ENCODE measurements at places on chromosomes 4 and X.

DNA sequence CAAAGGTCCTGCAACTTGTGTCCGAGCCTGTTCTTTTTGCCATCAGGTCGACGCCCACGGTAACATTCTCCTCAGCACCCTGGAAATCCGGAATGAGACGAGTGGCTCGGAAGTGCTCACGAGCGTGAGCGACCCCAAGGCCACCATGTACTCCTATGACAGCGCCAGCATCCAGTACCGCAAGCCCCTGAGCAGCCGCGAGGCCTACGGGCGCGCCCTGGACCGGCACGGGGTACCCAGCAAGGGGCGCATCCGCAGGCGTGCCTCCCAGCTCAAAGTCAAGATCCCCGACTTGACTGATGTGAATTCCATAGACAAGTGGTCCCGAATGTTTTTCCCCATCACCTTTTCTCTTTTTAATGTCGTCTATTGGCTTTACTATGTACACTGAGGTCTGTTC, 37.9 kb downstream of the COMMD8 start:
- DNase-seq = no peak

DNA sequence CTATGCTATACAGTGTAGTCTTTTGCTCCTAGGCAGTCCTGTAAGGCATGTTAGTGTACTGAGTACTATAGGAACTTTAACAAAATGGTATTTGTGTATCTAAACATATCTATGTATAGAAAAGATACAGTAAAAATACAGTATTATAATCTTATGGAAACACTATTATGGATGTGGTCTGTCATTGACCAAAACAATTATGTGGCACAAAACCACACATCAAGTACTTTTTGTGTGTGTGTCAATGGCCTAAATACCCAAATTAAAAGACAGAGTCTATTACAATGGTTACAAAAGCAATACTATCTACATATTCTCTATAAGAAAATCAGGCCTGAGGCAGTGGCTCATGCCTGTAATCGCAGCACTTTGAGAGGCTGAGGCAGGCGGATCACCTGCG, 610.2 kb upstream of the NDST4 start:
- no peak for DNase-seq

DNA sequence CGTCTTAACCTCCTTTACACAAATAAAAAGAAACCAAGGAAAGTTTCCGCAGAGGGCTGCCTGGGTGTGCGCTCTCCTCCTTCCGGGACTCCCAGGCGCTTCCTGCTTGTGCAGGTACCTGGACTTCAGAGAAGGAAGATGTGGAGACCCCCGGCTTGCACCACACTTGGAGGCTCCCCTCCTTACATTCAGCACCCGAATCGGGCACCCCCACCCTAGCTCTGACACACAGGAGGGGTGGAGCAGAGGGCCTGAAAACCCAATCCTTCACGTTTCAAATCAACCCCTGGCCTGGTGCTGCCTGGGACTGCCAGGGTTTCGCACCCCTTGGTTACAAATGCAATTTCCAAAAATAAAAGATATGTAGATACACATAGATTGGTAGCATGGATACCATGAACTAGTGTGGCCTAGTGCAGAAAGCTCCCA, 3.1 kb downstream of the NKX3-2 start:
- no peak for DNase-seq

DNA sequence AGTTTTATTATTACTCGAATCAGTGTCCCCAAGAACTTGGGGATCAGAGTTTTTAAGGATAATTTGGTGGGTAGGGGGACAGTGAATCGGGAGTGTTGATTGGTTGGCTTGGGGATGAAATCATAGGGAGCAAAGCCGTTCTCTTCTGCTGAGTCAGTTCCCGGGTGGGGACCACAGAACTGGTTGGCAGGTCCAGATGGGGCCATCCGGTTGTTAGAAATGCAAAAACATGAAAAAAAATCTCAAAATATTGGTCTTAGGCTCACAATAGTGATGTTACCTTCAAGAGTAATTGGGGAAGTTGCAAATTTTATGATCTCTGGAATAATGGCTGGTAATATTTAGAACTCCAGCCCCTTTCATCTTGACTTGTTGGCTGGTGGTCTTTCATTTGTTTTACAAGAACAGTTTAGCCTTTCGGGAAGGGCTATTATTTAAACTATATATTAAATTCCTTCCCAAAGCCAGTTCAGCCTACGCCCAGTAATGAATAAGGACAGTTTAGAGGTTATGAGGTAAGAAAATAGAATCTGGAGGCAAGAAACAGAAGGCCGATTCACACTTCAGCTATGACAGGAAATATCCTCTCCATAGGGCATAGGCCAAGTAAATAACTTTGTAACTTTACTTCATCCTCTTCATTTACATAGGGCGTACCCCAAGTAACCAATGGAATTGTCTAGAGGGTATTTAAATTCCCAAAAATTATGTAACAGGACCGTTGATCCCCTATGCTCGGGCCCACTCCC, 164.1 kb upstream of the STS start:
- no peak for DNase-seq

- peak; percentile 38 for DNase-seq
Observed at GRCh38 chr4:15373363-15373762, 54.5 kb upstream of the C1QTNF7 start.

GRCh38 chr4:164959896-164960295, 17.6 kb downstream of the TRIM61 start:
- DNase-seq = peak; percentile 36

DNA sequence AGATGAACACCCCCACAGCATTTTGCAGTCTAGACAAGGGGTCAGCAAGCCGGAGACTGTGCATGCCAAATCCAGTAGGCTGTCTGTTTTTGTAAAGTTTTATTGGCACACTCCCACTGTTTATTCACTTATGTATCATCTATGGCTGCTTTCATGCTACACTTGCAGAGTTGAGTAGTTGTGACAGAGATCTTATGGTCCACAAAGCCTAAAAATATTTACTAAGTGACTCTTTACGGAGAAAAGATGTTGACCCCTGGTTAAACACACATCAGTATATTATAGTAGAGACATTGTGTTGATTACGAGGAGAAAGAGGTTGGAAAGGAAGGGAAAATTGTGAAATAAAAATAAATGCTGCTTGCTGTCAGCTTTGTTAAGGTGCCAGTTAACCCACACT, 2.2 kb upstream of the LHFPL1 start:
- no peak for DNase-seq

- no peak for DNase-seq
Observed at GRCh38 chr4:23902222-23902804, 12.5 kb upstream of the PPARGC1A start.

GRCh38 chr4:173529477-173530325, at the start of gene HAND2:
Gene HAND2 (minus strand): TSS chr4:173530229. CDS start chr4:173529289, 940 bp downstream.
- peak; percentile 62 for DNase-seq

GRCh38 chr4:68176500-68176899, 46.8 kb upstream of the TMPRSS11F start:
- peak; percentile 17 for DNase-seq

DNA sequence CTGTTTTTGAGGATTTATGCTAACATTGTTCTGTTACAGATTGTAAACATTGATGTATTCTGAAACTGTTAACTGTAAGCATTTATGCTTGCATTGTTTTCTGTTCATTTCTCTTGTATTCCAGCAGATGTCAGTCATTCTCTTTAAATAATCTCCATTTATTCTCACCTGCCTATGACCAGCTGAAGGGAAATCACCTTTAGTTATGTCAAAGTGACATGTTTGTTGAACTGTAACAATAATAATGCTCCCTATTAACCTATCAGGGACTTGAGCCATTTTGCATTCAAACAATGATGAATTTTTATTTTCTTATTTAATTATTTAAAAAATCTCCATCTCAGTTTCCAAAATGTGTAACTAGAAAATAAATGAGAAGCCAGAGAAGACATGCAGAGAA, 58.0 kb downstream of the SPCS3 start:
- DNase-seq = peak; percentile 40

DNA sequence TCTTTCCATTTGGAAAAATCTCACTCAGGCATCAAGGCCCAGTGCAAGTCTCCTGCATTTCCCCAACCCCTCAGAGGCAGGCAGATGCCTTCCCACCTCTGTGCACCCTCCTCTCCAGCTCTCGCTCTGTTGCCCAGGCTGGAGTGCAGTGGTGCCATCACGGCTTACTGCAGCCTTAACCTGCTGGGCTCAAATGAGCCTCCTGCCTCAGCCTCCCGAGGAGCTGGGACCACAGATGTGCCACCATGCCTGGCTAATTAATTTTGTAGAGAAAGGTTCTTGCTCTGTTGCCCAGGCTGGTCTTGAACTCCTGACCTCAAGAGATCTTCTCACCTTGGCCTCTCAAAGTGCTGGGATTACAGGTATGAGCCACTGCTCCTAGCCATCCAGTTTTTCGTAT, 95.8 kb downstream of the NHSL2 start:
- no peak for DNase-seq

DNA sequence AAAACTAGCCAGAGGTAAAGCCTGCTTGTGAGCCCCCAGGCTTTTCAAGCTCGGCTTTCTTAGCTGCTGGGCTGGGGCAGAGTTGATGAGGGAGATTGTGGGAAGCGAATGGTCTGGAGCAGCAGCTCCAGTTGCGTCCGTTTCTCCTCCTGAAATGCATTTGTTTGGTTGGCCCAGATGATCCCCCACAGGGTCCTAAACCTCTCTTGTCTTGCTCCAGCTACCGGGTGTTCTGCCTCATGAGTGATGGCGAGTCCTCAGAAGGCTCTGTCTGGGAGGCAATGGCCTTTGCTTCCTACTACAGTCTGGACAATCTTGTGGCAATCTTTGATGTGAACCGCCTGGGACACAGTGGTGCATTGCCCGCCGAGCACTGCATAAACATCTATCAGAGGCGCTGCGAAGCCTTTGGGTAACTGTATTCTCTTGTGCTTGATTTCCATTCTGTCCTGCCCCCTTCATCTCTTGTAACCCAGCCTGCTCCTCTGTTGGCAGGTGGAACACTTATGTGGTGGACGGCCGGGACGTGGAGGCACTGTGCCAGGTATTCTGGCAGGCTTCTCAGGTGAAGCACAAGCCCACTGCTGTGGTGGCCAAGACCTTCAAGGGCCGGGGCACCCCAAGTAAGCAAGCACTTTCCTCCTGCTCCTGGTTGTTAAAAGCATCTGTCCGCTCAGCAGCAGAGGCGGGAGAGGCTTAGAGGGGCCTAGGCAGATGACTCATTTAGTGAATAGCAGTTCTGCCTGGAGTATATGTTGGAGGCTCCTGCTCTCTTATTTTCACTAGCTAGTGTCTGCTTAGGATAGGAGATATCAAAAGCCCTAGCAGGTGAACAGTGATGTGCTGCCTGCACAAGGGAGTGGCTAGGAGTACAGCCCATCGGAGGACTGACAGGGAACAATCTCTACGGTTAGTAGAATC, 15.3 kb downstream of the TKTL1 start:
- no peak for DNase-seq

DNA sequence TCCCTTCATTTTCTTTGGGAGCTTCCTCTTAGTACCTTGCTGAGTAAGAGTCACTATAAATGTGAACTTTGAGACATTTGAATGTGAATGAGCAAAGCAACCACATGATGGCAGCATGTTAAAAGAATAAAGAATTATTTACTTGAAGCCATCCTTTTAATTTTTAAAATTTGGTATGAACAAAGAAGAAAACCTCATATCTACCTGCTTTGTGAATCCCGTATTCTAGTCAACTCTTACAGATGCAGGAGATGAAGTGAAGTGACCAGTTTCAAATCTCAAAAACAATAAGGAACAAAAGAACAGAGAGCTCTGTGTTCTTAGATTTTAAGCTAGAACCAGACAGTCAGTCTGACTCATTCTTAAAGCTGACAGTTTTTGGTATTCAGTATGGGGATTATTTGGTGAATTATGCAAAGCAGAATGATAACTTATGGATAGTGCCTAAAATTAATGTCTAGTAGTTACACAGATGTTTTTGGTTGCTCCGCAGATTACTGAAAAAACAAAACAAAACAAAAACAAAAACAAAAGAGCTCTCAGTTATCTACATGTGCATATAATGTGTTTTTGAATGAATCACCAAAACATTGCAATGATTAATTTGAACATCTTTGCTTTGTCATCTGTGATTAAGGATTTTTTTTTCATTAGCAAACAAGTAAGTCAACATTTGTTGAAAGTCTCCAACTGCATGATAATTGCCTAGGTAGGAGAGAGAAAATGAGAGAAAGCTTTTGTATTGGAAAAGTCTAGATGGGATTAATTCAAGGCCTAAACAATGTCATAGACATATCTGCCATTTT, 48.2 kb upstream of the H2AZ1 start:
- DNase-seq = peak; percentile 54

DNA sequence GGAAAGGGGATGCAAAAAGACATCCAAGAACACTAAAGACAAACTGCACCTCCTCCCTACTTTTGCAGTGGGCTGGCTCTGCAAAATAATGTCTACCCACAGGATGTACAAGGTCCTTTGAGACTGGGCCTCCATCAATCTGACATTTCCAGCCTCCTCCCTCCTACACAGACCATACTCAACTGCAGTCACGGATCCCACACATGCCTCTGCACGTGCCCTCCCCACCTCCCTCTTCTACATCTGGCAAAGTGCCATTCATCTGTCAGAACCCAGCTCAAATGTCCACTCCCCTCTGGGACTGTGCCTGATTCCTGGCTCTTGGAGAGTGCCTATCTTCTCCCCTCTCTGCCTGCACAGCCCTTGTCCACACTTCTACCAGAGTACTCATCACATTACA, 50.3 kb downstream of the CHRDL1 start:
- no peak for DNase-seq

- no peak for DNase-seq
Observed at GRCh38 chr4:90641861-90642599, 514.8 kb downstream of the CCSER1 start.

GRCh38 chrX:27883468-27884092, 75.8 kb downstream of the MAGEB10 start:
- no peak for DNase-seq

GRCh38 chrX:15451913-15452312, 41.2 kb downstream of the PIR start:
- DNase-seq = peak; percentile 11

- peak; percentile 90 for DNase-seq
Observed at GRCh38 chr4:153142700-153143438, 61.4 kb upstream of the TRIM2 start.

DNA sequence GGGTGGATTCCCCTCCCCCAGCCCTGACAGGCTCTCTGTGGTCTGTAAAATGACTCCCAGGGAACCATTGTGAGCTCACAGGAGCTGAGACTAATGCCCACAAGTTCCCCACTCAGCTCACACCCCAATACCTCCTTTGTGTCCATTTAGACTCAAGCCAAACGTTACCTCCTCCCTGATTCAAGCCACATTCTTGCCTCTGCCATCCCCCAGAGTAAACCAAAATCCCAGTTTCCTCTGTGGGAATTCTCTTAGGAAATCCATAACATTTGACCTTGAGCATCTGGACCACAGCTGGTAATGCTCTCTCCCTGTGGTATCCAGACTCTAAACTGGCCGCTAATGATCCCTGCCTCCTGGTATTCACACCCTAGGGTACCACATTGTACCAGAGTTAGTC, 26.3 kb upstream of the KDM5C start:
- DNase-seq = peak; percentile 30

DNA sequence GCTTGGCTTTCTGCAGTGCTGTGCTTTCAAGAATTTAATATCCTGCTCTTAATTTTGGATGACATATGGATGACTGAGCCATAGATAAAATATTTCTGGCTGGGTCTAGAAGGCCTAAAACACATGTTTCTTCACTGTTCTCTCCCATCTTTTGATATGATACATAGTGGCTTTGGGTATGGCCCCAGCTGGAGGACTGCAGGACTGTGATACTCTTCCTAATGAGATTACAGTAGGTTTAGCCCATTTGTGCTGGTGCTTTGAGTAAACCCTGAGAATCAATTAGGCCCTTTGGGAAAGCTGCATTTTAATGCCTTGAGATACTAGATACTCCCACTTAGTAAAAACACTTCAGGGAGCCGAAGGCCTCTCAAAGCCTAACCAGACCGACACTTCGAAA, 38.0 kb downstream of the KIT start:
- DNase-seq = no peak

GRCh38 chr4:53490965-53491622, 100.2 kb downstream of the LNX1 start:
- peak; percentile 71 for DNase-seq

Measured in astrocyte of the hippocampus (primary cell).